ENCODE measurements at places on chromosomes 4 and X. TPM values are rescaled to one million over a fixed set of nuclear protein-coding genes. Genes with fewer than 3 reads are reported as not detected.

- peak overlapping the region; percentile 99 for H3K27ac ChIP-seq
- H3K4me1 ChIP-seq = peaks cover 78% of the 10 kb centered on the region
- no peaks in the 10 kb centered on the region for H3K27me3 ChIP-seq
- peak overlapping the region; percentile 97 for H3K4me3 ChIP-seq
- DNase-seq = peak; percentile 52
- H3K36me3 ChIP-seq = no peaks in the 10 kb centered on the region
Observed at GRCh38 chr4:38667085-38667893, 3.3 kb downstream of the KLF3 start.

DNA sequence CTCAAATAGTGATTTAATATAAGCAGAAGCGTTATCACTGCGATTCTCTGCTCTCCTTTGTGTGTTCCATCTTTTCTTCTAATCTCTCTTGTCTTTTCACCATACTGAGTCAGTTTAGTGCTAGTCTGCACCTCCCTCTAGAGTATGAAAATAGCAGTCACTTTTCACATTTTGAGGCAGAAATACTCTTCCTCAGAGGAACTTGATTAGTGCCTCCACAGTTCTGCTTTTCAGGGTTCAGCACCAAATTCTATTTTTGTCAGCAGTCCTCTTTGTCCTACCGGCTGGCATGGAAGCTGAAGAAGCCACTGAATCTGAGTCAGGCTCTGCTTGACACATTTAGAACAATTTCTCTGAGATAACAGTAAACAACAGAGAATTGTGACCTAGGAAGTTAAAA is 49.7 kb upstream of the ANKRD17 start:
- H3K4me3 ChIP-seq = no peak overlapping the region
- no peaks in the 10 kb centered on the region for H3K36me3 ChIP-seq
- no peak overlapping the region for H3K27ac ChIP-seq
- no peaks in the 10 kb centered on the region for H3K4me1 ChIP-seq

DNA sequence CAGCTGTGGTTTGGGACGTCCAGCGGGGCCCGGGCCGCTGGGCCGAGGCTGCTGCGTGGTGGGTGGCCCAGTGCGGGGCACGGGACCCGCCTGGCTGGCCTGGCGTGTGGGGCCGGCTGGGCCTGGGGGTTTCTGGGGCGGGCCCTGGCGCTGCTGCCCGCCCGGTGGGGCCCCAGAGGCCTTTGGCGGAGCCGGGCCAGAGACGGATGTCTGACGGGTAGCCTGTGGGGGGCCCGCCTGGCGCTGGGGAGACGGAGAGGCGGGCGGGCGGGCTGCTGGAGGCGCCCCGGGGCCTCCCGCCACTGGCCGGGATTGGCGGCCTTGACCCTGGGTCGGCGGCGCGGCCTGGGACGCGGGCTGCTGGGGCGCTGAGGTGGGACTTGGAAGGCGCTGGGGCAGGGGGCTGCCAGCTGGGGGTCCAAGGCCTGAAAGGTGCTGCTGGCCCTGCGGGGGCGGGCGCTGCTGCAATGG is 8.1 kb upstream of the TIMP1 start:
- peaks cover 16% of the 10 kb centered on the region for H3K4me1 ChIP-seq
- no peak for DNase-seq
- H3K4me3 ChIP-seq = no peak overlapping the region
- H3K27ac ChIP-seq = no peak overlapping the region

DNA sequence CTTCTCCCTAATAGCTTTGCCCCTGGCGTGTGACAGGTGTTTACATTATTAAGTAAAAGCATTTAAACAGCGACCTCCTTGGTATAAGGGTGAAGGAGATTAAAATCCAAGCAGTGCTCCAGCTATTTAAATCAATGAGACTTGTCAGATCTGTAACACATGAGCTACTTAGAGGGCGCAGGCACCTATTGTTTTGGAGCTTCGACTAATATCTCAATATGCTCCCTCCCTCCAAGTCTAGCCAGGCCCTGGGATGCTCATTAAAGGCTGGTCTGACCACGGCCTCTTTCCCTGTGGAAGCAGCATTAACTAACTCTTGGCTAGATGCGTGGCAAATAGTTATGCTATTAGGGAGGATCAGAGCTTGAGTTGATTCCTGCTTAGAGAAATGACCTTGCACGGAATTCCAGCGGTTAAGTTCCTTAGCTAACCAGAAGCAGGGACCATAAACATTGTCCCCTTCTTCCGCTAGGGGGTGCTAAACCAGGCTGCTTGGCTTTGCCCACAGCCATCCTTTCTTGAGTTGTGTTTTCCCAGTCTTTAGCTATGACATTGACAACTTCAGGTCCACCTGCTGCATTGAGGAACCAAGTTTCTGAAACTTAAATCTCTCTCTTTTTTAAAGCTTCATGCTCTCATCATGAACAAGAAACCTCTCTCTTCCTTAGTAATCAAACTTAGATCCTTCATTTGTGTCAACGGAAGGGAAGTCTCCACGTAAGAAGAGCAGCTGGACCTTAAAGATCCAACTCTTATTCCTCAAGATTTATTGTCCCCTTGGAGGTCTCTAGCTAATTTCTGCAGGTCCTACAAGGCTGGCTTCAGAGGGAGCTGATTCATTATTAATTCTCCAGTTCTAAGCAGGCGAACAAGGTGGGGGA is 80.7 kb upstream of the IGFBP7 start:
- H3K27me3 ChIP-seq = no peaks in the 10 kb centered on the region
- no peak overlapping the region for H3K4me3 ChIP-seq
- H3K4me1 ChIP-seq = peaks cover 41% of the 10 kb centered on the region
- peak; percentile 49 for DNase-seq
- H3K36me3 ChIP-seq = peaks cover 6% of the 10 kb centered on the region

DNA sequence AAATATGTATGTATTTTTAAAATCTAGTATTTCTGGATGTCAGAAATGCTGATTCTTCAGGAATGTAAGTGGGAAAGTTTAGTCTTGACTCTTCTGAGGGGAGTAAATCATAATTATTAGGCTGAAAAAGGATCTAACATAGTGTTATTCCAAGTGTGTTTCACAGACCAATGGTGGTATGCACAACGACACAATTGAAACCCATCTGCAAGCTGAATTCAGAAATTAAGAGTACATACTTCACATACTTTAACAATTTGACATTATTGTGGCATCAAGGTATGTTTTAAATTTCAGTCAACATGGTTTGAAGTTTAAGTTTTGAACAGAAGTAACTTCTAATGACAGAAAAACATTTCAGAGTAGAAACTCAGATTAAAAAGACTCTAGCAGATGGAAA is 236.7 kb downstream of the SLC7A11 start:
- no peak overlapping the region for H3K27ac ChIP-seq
- no peak overlapping the region for H3K4me3 ChIP-seq
- no peaks in the 10 kb centered on the region for H3K36me3 ChIP-seq
- no peaks in the 10 kb centered on the region for H3K4me1 ChIP-seq
- no peaks in the 10 kb centered on the region for H3K27me3 ChIP-seq

DNA sequence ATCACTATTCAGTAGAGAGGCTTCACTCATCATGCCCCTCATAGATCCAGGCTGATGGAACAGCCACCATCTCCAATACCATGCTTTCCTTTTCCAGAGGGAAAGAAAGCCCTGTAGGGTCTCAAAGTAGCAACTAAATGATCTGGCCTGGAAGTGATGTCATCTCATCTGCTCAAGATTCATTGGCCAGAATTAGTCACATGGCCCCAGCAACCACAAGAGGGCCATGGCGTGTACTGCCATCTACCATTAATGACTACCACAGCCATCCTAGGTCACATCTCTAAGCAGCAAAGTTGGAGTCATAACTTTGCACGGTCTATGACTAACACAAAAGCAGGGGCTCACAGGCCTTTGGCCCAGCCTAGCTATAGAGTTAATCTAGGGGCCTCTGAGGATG is 194.8 kb downstream of the KIT start:
- no peak overlapping the region for H3K27ac ChIP-seq
- H3K27me3 ChIP-seq = peaks cover 3% of the 10 kb centered on the region
- DNase-seq = no peak
- H3K4me1 ChIP-seq = no peaks in the 10 kb centered on the region
- H3K4me3 ChIP-seq = no peak overlapping the region

DNA sequence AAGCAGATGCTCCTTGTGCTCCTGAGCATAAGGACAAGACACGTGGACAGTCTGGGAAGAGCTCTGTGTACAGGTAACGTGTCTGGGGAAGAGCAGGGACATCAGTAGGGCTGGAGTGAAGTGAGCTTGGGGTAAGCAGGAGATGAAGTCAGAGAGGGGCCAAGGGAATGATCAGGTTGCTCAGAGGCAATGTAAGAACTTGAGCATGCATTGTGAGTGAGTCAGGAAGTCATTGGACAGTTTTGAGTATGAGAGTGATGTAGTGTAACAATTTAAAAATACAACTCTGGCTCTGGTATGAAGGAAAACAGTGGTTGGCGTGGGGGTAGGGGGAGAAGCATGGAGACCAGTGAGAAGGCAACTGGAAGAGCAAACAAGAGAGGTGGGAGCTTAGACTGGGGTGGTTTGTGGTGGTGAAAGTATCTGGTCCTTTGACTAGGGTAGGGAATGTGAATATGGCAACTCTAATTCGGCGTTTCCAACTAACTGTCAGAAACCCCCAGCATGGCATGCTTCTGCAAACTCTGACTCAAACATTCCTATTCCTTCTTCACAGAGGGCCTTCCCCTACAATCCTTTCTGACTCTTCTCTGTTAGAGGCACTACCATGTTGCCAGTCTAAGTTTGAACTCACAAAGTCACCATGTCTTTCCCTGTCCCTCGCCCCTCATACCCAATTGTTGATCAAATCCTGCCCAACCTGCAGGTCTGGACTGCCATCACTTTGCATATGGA is 57.2 kb downstream of the STBD1 start:
- H3K27me3 ChIP-seq = peaks cover 39% of the 10 kb centered on the region
- no peak overlapping the region for H3K27ac ChIP-seq
- peaks cover 4% of the 10 kb centered on the region for H3K36me3 ChIP-seq
- DNase-seq = no peak

GRCh38 chr4:18440527-18441202 is 419.1 kb upstream of the LCORL start:
- no peak for DNase-seq
- H3K27ac ChIP-seq = no peak overlapping the region
- H3K4me1 ChIP-seq = no peaks in the 10 kb centered on the region
- peaks cover 6% of the 10 kb centered on the region for H3K36me3 ChIP-seq
- peaks cover 4% of the 10 kb centered on the region for H3K27me3 ChIP-seq

DNA sequence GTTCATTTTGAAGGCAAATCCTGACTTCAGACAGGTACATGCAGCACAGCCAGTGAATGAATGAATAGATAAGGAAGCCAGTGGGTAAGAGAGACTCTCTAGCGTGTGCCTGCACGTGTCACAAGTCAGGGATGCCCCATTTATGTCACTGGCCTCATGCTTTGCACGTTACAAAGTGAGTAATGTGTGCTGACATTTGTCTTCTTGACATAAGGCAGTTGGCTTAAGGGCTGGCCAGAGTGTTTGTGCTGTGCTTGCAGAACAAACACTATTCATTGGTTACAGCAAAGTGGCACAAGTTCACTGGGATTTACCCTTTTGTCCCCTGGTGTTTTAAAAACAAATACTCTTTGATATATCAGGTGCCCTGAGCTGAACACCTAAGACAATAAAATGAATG is 55.9 kb downstream of the CRMP1 start:
- H3K4me1 ChIP-seq = no peaks in the 10 kb centered on the region
- DNase-seq = no peak
- peak overlapping the region; percentile 57 for H3K27ac ChIP-seq
- no peaks in the 10 kb centered on the region for H3K27me3 ChIP-seq
- no peak overlapping the region for H3K4me3 ChIP-seq
- peaks cover 47% of the 10 kb centered on the region for H3K36me3 ChIP-seq

DNA sequence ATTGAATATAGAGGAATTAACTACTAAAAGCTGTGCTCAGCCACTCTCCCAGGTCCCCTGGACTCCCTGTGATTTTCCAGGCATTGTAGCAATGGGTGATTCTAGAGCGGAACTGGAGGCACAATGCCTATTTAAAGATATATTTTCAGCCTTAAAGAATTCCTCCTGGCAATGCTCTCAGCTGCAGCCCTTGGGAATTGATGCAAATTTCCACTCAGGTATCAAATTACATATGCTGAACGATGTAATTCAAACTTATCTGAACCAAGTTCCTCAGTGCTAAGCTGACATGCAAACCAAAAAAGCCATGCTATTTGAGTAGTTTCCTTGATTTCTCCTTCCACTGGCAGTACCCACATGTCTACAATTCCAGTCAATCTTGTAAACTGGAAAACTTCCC is 86.3 kb upstream of the GABRA3 start:
- no peak overlapping the region for H3K4me3 ChIP-seq
- peaks cover 3% of the 10 kb centered on the region for H3K36me3 ChIP-seq
- no peaks in the 10 kb centered on the region for H3K27me3 ChIP-seq

DNA sequence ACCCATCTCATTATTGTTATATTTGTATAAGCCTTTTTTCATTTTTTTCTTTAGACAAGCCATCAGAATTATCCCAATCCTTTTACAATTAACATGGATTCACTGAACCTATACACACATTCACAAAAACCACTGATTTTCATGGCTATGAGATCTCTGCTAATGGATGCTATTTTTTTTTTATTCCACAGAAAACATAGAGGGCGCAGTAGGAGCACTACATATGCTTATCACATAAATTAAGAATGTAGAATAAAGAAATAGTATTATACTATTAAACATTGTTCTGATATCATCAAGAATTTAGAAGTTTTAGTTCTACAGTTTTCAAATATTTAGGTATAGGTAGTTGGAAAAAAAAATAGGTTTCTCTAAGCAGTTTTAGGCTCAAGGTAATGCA is 1477.4 kb downstream of the ARAP2 start:
- H3K36me3 ChIP-seq = no peaks in the 10 kb centered on the region
- no peaks in the 10 kb centered on the region for H3K4me1 ChIP-seq
- H3K27me3 ChIP-seq = no peaks in the 10 kb centered on the region
- no peak overlapping the region for H3K27ac ChIP-seq
- H3K4me3 ChIP-seq = no peak overlapping the region
- no peak for DNase-seq

- H3K36me3 ChIP-seq = peaks cover 27% of the 10 kb centered on the region
- H3K27me3 ChIP-seq = no peaks in the 10 kb centered on the region
- H3K27ac ChIP-seq = no peak overlapping the region
- peak overlapping the region; percentile 76 for H3K4me3 ChIP-seq
- DNase-seq = no peak
Observed at GRCh38 chrX:153336988-153337387, 3.0 kb downstream of the ZNF275 start.

DNA sequence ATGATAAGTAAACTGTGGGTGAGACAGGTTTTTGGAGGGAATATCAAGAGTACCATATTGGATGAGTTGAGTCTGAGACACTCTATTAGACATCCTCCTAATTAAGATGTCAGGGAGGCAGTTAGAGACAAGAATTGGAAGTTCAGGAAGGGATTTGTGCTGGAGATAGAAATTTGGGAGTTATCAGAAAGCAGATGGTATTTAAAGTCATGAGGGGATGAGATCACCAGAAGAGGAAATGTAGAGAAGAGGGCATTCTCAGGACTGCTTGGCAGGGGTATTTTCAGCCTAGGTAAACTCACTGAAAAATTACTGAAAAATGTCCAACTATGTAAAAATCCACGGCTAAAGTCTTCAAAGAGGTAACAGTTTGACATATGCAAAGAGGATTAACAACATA is 161.6 kb upstream of the PGRMC2 start:
- H3K4me1 ChIP-seq = peaks cover 2% of the 10 kb centered on the region
- H3K27me3 ChIP-seq = peaks cover 2% of the 10 kb centered on the region
- no peak for DNase-seq
- no peak overlapping the region for H3K4me3 ChIP-seq
- H3K27ac ChIP-seq = no peak overlapping the region
- peaks cover 2% of the 10 kb centered on the region for H3K36me3 ChIP-seq

Gene MAGEA8
- total RNA-seq = not detected

Gene HEPH
- 12.2 TPM for total RNA-seq

Gene GSX2
- total RNA-seq = not detected

Gene USP17L10
- total RNA-seq = not detected

Gene RPA4
- total RNA-seq = 0.50 TPM

Gene VSIG4
- not detected for total RNA-seq

Gene TBC1D1
- 113 TPM for total RNA-seq
